Stimulated activated naive CD4-positive, alpha-beta T cell treated with Interleukin-2 at 50 U/mL for 16 hours (primary cell): ENCODE measurements at places on chromosomes 3 and 15.

DNA sequence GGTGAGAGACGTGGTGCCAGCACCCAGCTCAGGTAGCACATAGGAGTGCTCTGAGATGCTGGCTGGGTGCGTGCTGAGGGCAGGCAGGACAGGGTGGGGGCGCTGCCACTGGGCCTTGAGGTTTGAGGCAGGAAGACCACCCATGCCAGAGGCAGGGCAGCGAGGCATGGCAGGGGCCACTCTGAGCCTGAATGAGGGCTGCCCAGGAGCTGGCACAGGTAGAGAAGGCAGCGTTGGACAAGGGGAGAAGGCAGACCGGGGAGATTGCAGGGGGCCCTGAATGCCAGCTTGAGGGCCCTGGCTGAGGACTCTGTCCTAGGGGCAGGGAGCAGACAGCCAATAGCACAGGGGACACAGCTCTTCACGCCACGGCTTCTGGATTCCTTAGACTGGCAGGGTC is 50.2 kb downstream of the ADAMTS7 start:
- DNase-seq: no peak

- DNase-seq: no peak
These were observed 9.2 kb upstream of the MME start for GRCh38 chr3:155070932-155071387.

- no peak for DNase-seq
These were observed 3.2 kb downstream of the GPR171 start for GRCh38 chr3:151199554-151200438.

DNA sequence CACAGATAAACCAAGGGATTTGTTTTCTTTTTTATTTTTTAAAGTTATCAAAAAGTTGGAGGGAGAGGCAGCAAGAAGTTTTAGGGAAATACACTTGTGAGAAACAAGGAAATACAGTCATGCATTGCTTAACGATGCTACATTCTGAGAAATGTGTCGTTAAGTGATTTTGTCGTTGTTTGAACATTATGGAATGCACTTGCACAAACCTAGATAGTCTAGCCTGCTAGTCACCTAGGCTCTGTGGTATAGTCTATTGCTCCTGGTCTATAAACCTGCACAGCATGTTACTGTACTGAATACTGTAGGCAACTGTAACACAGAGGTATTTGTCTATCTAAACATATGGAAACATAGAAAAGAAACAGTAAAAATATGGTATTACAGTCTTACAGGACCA is 2.0 kb upstream of the NFKBIZ start:
- no peak for DNase-seq

GRCh38 chr15:73346735-73347312 is 21.9 kb downstream of the HCN4 start:
- DNase-seq: peak; percentile 43

DNA sequence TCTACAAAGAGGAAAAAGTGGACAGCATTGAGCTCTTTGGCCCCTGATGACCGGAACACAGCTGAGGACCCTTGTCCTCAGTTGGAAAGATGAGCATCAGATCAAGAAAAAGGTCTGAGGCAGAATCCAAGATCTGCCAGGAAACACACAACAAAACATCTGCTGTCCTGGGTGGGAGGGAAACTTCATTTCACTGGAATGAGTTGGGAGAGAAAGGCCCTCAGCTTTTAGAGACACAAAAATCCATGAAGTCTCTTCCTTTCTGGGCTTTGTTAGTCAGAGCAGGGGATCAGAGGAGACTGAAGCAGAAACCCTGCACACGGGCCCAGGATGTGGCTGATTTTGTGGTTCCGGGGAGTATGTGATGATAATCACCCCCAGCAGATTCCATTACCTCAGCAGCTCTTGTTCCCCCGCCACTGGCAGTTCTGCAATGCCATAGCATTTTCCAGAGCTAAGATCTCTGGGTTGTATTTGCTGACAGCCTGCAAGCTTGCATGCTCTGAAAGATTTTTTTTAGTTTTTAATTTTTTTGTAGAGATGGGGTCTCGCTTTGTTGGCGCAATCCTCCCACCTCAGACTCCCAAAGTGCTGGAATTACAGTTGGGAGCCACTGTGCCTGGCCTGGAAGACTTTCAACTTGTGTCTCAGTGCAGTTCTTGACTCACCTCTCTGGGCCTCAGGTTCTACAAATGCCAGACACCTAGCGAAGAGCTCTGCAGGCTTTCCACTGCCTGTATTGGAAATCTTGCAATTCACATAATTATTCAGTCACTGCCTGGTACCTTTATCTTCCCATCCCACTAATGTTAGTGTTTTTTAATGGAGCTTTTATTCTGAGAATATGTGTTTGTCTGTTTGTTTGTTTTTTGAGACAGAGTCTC is 5.8 kb upstream of the TATDN2 start:
- DNase-seq: peak; percentile 71

- no peak for DNase-seq
These were observed 127.9 kb downstream of the ROBO1 start for GRCh38 chr3:79639855-79640254.

DNA sequence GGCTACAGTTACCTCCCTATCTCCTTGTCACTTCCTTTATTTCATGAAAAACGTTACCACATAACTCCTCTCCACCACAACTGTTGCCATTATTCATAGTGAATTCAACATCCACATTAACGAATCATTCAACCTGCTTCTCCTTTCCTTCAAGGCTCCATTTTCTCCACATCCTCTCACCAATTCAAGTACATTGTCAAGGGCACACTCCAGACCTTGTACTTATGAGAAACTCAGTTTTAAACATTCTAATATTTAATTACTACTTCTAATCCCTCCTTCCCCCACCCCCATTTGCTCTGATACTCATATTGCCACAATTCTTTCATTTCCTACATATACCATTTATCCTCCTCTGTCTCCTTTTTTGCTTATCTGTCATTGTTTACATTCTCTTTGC is 871.2 kb downstream of the TUSC7 start:
- DNase-seq: no peak
